ENCODE measurements at places on chromosomes 2 and 18. TPM values are rescaled to one million over a fixed set of nuclear protein-coding genes. Genes with fewer than 3 reads are reported as not detected.

DNA sequence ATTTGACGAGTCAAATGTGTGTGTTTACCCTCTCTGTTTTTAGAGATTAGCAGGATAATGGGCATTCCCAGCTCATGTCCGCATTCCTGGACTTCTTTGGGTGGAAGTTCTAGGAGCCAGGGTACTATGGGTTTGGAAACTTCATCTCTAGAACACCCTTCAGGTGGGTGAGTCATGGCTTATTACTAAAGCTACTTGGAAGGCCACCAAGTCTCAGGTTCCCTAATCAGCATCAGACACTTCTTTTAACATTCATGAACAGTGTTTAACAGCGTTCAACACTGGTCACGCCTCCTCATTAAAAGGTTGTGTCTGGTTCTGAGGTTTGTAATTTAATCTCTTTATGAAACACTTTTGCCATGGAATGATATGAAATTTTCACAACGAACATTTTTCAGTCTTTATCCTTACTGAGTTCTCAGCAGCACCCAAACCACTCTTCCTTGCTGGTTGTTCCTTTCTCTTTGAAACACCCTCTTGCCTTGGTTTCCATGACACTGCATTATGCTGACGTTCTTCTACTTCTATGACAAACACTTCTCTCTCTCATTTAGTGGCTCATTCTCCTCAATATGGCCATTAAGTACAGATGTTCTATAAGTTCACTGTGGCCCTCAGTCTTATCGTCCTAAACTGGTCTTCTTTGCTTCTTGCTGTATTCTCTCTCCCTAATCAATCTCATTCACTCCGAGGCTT lies 49.3 kb downstream of the MMADHC start:
- no peak for DNase-seq

- DNase-seq = no peak
Measured at GRCh38 chr18:23302851-23303527, 150.1 kb upstream of the RIOK3 start.

DNA sequence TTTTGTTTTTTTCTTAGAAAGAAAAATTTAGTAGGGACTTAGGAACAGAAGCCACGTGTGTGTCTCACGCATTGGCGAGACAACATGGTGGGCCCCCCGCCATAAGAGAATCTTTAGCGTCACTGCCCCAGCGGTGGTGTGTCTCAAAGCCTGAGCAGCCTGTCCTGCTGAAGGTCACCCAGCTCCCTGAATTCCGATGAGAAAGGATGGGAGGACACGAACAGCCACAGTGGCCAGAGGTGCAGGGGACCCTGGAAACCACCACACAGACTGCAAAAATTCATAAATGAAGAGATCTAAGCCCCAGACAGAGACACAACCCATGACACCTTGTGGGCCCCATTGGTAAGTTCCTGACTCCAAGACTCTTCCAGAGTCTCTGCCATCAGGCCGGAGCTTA lies 266.1 kb upstream of the RAB6C start:
- DNase-seq = no peak

GRCh38 chr2:237253046-237253702 lies 160.8 kb downstream of the COL6A3 start:
- no peak for DNase-seq

GRCh38 chr18:74438091-74438490 lies 19.0 kb downstream of the DIPK1C start:
- DNase-seq = no peak

- peak; percentile 62 for DNase-seq
Measured at GRCh38 chr2:230441227-230441897, 25.4 kb downstream of the SP100 start.

DNA sequence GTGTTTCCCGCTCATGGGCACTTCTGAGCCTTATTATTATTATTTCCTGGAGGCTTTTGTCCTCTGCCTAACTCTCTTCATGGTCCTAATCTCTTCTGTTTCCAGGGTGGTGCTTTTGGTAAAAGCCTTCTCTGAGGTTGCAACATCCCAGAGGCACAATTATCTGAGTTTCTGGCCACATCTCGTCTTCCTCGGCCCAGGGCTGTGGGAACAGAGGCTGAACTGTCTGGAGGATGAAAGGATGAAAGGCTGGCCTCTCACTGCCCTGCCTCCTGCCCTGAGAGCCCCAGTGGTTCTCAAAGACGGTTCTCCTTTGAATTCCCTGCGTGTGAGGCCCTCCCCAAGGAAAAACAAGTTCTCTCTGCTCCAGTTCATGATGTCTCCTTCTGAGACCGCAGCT lies 13.8 kb downstream of the GYPC start:
- no peak for DNase-seq

Gene DHRS9
- total RNA-seq = 0.44 TPM

DNA sequence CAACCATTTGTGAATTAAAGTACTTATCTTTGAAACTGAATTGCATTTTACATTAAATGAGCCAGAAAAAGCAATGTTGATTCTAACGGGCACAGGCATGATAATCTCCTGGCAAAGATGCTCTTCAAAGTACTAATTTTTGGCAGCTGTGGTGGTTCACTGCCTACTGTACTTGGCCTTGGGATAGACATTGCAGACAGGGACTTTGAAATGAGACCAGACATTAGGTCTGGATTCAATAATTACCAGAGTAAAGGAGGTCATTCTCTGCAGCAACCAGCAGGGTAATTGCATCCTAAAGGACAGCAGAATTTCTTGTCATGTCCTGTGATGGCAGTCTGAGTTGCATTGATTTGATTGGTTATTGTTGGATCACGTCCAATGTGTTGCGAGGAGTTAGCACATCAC lies 986.5 kb downstream of the TDRD15 start:
- no peak for DNase-seq

Gene OSR1
- not detected for total RNA-seq

Gene BIRC6
- 149 TPM for total RNA-seq

DNA sequence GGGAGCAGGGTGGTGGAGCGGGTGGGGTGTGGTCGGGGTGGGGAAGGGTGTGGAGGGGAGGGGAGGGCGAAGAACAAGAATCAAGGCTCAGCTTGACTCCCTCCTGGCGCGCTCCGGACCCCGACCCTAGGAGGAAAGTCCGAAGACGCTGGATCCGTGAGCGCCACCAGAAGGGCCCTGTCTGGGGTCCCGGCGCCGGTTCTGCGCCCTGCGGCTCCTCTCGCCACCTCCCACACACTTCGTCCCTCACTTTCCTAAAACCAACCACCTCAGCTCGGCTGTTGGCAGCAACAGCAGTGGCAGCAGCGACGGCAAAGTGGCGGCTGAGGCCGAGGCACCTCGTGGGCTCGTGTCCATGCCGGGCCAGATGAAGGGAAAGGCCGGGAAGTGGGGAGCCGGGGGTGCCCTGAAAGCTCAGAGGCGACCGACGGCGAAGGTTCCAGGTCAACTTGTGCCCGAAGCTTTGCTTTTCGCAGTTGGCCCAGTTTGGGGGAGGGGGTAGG lies 2.1 kb downstream of the KLHL14 start:
- DNase-seq = no peak

GRCh38 chr2:215019085-215019484 lies 119.3 kb downstream of the ABCA12 start:
- DNase-seq = no peak

DNA sequence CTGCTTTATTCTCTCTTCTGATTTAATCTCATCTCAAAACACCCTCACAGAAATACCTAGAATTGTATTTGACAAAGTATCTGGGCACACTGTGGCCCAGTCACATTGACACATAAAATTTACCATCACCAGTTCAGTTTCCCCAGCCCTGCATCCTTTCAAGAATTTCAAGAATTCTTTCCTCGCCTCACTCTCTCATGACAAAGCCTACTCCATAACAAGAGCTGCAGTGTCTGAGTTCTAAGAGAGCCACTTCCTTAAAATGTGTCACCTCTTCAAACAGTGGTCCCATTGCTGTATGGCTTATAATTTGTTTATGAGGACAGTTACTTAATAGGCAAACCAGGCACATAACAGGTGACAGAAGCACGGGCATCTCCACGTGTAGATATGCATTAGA lies 90.9 kb upstream of the STK39 start:
- no peak for DNase-seq

Gene SLC14A1
- 2.8 TPM for total RNA-seq

DNA sequence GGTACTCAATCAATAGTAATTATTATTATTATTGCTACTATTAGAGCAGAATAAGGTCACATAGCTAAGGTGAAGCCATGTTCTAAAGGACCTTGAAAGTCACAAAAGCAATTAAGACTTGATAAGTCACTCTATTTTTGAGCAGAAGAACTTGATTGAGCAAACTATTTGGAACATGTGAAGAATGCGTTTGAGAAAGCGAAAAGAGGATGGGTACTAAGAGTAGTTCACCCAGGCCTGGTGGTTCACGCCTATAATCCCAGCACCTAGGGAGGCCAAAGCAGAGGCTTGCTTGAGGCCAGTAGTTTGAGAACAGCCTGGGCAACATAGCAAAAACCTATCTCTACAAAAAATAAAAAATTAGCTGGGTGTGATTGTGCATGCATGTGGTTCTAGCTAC lies 7.2 kb upstream of the RTN4 start:
- no peak for DNase-seq

Gene SPATA3
- not detected for total RNA-seq

DNA sequence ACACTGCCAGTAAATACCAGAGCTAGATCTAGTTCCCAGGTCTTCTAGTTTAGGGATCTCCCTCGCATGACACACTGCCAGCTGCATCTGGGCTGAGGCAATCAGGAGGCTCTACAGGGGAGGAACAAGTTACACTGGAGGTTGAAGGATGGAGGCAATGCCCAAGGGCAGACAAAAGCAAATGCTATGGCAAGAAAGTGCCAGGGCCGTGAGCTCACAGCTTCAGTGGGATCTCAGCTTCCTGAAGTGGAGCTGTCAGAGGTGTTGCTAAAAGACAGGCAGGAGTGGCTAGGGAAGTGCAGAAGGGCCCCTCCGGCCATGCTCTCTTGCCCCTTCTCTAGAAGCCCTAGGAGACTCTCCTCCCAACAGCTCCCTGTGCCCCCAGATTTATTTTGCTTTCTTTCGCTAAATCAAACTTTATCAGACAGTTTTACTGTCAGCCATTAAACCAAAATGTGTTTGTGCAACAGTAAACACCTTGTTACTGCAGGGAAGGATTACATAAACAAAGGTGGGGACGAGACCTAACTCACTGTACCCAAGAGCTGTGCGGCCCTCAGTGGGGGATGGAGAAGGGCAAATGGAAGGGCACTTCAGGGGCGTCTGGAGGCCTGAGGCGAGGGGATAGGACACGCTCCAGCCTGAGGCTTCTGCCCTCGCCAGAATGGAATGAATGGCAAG lies 39.4 kb upstream of the PKDCC start:
- DNase-seq = no peak

GRCh38 chr2:94986392-94986963 lies 39.0 kb upstream of the MAL start:
- peak; percentile 23 for DNase-seq

GRCh38 chr18:24989760-24990593 lies 362.0 kb downstream of the ZNF521 start:
- DNase-seq = no peak

Data from CD4-positive, alpha-beta memory T cell (primary cell).